SHP77 (cell line): ENCODE measurements at places on chromosomes 2 and 18.

DNA sequence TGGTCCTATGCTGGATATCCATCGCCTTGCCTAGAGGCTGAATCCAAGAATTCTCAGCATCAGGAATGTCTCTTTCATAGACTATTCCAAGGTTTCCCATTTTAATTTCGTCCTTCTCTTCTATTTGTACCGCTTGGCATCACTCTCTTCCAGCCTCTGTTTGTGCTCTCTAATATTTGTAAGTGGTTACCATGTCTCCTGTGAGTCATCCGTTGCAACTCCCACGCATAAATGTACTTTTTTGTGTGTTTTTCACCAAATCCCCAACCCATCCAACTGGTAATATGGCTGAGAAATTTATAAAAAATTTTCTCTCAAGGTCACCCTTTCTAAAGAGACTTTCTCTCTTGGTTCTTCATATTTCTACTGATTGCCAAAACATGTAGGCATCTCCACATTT, 21.8 kb downstream of the COLEC12 start:
- DNase-seq, result no peak

- DNase-seq, result no peak
These were observed 28.5 kb downstream of the ITGB1BP1 start for GRCh38 chr2:9394816-9395215.

GRCh38 chr2:53941749-53942148, 29.0 kb downstream of the PSME4 start:
- DNase-seq, result no peak

- no peak for DNase-seq
These were observed 149.1 kb downstream of the GREB1L start for GRCh38 chr18:21391074-21391673.

GRCh38 chr2:210833403-210833802, 277.0 kb downstream of the CPS1 start:
- DNase-seq, result no peak

GRCh38 chr2:240877460-240878340, 9.1 kb downstream of the AGXT start:
- no peak for DNase-seq

DNA sequence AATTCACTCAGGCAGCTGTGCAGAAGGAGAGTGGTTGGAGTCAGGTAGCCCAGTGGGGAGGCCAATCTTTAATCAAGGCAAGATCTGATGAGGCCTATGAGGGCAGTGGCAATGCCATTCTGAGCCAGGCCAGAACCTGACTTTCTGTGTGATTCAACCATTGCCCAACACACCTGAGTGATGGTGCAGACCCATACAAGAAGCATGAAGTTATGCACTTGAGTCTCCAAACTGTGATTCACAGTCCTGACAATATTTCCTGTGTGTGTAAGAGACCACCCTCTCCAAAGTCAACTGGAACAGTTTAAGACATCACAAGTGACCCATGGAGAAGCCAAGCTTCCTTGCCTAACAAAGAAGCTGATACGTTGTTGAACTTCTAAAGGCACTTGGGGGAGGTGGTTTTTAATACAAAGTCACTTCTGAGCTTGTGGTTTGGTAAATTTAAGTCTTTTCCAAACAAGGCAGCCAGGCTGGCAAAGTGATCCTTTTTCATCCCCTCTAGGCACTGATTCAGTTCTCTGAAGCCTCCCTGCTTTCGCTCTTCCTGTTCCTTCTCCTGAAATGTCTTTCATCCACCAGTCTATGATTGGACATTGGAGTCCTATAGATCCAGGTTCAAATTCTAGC, 49.0 kb downstream of the VSNL1 start:
- DNase-seq, result no peak

- DNase-seq, result no peak
These were observed 2025.6 kb upstream of the LRRTM1 start for GRCh38 chr2:82330155-82330554.

DNA sequence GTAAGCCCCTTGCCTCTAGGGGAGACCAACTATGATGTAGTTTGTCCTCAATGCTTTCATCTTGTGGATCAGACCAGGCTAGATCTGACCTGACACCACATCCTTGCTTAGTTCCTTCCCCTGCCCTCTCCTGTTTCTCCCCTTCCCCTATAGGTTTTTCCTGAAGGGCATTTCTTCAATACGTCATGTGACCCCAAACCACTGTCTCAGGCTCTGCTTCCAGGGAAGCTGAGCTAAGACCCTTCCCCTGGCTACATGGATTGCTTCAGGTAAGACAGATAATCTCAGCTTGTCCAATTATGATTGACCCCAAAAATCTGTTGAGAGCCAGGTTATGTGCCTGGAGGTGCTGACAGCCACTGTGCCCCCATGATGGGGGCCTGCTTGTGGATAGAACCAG, 22.6 kb upstream of the TTL start:
- no peak for DNase-seq

DNA sequence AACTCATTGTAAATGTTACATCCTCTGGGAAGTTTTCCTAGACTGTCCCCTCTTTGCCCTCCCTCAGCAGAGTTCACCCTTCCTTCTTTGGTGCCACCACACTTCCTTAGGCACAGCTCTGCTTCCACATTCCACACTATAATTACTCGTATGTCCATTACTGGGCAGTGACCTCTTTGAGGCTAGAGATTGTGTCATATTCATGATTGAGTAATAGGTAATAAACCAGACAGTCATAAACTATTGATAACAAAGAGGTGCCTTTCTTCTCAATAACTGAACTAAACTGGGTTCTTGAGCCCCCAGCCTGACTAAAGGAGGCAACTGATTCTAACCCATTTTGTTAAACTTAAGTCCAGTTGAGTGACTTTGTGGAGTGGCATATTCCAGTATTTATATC, 28.3 kb downstream of the MYO3B start:
- DNase-seq, result no peak

DNA sequence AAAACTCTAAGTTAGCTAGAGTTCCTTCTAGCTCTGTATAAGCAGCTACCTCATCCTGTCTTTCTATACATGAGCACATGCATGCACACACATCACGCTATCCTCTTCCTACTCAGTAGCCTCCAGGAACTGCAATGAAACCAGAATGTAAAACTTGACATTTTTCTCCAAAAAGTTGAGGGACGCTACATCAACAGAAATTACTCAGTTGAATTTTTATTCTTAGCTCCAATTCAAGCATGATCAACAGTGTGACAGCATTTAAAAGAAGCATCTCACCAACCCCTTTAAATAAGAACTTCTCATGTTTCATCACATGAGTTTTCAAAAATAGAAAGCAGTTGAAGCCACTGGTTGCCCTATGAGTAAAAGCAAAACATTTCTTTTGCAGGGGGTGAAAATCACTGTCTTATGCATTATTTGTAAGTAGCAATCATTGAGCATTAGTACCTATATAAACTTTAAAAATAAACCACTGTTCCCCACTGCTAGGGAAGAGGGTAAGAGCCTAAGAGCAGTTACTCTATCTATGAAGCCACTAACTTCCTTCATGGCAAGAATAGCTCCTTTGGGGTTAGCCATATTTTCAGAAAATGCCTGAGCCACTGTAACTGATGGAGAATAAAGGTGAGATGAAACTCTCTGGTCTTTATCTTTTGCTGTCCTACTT, 77.9 kb upstream of the ARL5A start:
- no peak for DNase-seq

GRCh38 chr2:120352696-120353590, 7.0 kb downstream of the INHBB start:
- DNase-seq, result no peak

DNA sequence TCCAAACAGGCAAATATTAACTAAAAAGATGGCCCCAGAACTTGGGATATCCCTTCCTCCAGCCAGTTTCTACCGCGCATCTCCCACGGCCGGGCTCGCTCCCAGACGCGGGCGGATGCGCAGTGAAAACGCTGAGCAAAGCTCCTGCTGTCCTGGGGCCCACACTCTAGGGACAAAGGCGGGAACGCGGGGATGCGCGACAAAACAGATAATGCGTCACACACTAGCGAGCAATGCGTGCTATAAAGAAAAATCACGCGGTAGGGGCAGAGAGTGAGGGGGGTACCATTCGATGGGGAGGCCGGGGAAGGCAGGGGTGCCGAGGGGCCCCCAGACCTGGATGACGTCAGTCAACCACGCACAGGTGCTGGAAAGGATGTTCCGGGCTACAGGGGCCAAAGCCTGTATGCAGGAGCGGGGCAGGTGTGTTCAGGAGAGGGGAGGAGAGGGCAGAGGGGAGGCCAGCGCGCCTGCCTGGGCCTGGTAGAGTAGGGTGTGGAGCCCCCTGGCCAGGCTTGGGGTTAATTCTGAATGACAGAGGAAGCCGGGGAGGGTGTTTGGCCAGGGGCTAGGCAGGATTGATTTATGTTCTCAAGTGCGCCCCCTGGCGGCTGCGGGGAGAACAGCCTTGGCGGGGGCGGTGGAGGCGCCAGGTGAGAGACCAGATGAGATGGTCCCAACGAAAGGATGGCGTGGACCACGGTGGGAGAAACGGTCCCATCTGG, 14.9 kb upstream of the ITM2C start:
- DNase-seq, result no peak

GRCh38 chr2:66899648-66900047, 464.7 kb downstream of the MEIS1 start:
- no peak for DNase-seq

GRCh38 chr2:234245945-234246344, 195.4 kb downstream of the SPP2 start:
- DNase-seq, result no peak

DNA sequence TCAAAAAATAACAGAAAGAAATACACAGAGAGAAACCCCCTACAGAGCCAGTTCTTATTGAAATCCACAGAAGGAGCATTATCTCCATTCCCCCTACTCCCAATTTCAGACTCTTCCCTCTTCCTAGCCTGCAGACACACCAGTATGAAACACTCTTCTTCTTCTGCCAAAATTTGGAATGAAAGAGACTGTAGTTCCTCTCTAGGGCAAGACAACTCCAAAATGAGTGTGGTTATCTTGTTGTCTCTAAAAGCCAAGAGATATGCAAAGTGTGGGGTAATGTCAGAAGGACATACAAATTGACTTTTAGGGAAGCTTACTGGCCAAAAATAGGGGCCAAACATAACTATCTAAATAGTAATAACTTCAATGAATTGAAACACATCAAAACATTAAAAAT, 337.1 kb upstream of the SETBP1 start:
- DNase-seq, result no peak

GRCh38 chr2:105569606-105570005, 170.8 kb upstream of the FHL2 start:
- no peak for DNase-seq

DNA sequence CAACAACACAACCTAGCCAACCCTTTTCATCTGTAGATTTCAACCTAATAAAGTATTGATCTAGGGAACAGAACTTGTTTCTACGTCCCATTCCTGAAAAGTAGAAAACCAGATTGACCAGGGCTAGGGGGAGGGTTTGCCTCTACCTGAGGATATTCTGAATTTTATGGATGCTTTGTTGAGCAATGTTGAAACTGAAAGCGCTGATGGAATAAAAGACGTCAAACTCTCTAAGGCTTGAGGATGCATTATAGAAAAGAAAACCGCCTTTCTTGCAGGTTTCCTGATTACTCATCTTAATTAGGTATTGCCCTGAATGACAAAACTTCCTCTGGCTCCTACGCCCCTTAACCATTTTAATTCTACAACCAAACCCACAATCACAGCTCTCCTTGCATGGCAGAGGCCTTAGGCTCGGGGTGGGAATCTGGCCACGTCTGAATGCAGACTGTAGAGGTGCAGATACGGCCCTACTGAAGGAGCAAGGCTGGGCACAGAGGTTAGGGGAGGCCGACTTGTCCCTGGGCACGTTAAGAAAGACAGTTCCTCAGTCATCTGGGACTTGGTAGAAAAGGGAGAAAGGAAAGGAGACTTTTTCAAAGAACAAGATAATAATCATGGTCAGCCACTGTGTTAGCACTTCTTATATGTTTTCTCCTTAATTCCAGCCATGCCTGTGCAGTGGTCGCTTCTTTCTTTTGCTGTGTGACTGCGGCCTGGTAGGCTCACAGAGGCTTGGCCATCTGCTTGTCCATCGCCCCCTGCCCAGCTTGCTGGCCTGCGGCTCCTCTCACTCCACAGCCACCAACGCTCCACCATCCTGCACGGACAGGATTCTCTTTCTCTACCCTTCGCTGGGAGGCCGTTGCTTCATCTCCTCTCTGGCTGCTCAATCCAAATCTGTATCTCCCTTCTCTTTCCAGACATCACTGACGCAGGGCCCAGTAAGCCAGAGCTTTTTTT, 209.5 kb downstream of the VAPA start:
- DNase-seq, result no peak

- DNase-seq, result no peak
These were observed 484.6 kb upstream of the HS6ST1 start for GRCh38 chr2:128803222-128803621.

DNA sequence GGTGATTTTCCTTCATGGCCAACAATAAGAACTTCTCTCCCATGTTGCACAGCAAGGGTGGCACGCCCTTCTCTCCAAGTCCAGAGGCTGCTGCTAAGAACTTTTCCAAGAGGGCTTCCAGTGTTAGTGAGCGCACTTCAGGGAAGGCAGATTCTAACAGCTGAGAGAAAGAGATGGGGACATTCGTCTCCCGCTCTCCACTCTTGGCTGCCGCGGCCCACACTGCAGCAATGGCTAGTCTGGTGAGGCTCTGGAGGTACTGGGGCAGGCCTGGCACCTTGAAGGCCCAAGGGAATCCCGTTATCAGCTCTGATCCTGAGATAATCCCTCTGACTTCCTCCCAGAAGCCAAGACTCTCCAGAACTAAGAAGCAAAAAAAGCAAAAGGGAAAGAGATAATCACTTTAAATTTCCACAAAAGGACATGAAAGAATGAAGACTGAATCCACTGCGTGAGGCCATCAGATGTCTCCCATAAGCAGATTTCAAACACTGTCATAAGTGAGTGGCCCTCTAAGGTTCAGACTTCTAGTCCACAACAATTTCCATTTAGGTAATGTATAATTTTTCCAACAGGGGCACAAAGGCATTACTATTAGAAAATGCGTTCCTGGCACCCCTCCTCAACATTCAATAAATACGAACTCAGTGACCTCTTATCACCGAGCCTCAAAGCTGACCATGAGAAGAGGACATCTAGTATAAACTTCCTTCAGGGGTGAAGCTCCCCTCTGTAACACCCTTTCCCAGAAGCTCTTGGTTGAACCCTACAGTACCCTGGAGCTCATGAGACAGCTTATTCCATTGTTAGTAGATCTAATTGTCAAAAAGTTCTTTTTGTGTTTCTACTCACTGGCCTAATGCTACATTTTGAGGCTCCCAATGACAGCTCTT, 66.7 kb upstream of the ZFP36L2 start:
- DNase-seq, result no peak

GRCh38 chr2:220946552-220946951, 625.6 kb downstream of the EPHA4 start:
- no peak for DNase-seq

DNA sequence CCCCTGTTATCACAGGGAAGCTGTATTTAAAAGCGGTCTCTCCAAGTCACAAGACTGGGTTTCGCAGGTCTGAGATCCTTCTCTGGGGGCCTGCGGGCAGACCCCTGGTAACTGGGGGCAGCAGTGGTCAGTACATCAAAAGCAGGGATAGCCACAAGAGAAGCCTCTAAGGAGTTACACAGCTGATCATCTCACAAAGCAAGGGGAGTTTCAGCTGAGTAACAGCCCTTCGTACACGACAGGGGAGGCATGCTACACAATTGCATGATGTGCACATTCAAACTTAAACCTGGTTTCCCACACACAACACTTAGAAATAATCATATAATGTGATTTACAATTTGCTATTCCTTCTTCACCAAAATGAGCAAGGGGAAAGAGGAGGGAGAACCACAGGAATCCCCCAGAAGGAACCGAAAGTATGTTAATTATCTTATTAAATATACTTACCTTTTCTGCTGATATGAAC, 87.5 kb downstream of the TMEM131 start:
- DNase-seq, result no peak
